Panc1 (cell line): ENCODE measurements at places on chromosomes 11 and 22. TPM values are rescaled to one million over a fixed set of nuclear protein-coding genes. Genes with fewer than 3 reads are reported as not detected.
A peak's percentile ranks its signal among the peaks of the same experiment; 100 is the strongest.

DNA sequence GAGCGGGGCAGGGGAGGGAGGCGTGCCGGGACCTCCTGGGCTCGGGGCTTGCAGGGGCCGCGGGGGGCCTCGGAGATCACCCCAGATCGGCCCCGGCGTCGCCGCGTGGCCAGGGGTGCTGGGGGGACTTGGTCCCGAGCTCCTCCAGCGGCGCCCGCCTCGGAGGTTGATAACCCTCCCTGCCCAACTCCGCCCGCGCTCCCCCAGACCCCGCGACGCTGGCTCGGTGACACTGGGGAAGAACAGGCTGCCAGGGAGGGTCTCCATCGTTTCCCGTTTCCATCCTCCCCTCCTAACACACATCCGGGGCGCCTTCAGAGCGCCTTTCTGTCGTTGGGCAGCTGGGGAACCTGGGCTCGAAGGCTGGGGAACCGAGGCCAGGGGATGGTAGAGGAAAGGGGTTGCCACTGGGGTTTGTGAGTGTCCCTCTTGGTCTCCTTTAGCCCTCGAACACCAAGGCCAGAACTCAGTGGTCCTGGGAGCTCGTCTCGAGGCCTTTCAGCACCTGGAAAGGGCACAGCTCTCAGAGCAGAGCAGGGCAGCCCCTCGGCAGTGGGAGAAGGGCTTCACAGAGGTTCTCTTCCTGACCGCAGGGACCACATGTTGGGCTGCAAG lies 431 bp downstream of the SLC37A2 start:
- no peak overlapping the region for H3K27ac ChIP-seq
- peak overlapping the region; percentile 66 for H3K4me3 ChIP-seq
- H3K36me3 ChIP-seq = no peaks in the 10 kb centered on the region

DNA sequence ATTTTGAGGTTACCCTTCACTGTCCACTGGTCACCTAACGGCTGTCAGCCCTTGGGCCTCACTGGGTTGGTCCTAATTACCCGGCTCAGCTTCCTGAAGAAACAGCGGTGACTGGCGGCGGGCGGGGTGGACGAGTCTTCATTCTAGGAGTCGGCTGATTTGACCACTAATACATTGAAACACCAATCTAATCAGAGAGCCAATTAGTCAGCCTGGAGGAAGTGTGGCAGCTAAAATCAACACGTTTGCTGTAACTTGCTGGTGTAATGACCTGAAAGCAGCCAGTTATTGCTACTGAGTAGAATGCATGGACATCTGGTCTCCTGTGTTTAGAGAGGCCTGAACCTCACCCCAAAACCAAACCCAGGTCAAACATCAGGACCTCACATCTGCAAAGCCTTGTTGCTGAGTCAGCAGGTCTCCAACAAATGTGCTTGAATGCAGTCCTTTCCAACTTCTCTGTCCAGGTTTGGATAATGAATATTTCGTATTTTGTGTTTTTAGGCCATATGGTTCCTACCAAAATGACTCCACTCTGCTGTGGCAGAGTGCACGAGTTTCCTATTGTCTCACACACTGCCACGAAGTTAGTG lies 496.4 kb downstream of the BRD1 start:
- no peak overlapping the region for H3K4me3 ChIP-seq
- H3K27ac ChIP-seq = no peak overlapping the region
- no peaks in the 10 kb centered on the region for H3K4me1 ChIP-seq

GRCh38 chr11:126564566-126564965 lies 209.1 kb downstream of the ST3GAL4 start:
- no peak overlapping the region for H3K4me3 ChIP-seq
- H3K36me3 ChIP-seq = no peaks in the 10 kb centered on the region

- no peak overlapping the region for H3K27ac ChIP-seq
- no peaks in the 10 kb centered on the region for H3K27me3 ChIP-seq
- no peak for DNase-seq
- H3K4me3 ChIP-seq = no peak overlapping the region
- H3K4me1 ChIP-seq = peaks cover 6% of the 10 kb centered on the region; the same call in 1 of the 2 replicates
These were observed 18.1 kb downstream of the SSH3 start for GRCh38 chr11:67321313-67321871.

- H3K27ac ChIP-seq = no peak overlapping the region
- no peak for DNase-seq
- no peaks in the 10 kb centered on the region for H3K36me3 ChIP-seq
- H3K27me3 ChIP-seq = no peaks in the 10 kb centered on the region
- H3K4me3 ChIP-seq = no peak overlapping the region
These were observed 124.3 kb upstream of the FGF3 start for GRCh38 chr11:69943506-69943905.

MUC2 gene
- 0.08 TPM for total RNA-seq

MIAT gene
- 0.33 TPM for total RNA-seq

PKDREJ gene
- not detected for total RNA-seq

POU2AF1 gene
- total RNA-seq = 0.18 TPM

OR2AG1 gene
- not detected for total RNA-seq

ZFTA gene
- total RNA-seq = 16.1 TPM

CSNK1E gene
- 115 TPM for total RNA-seq
